ENCODE measurements at places on chromosomes 7 and 10.

GRCh38 chr10:113865901-113866300 is 11.4 kb downstream of the NHLRC2 start:
- no peak for DNase-seq

- DNase-seq, result no peak
These were observed 368.7 kb downstream of the AUTS2 start for GRCh38 chr7:69966766-69967591.

DNA sequence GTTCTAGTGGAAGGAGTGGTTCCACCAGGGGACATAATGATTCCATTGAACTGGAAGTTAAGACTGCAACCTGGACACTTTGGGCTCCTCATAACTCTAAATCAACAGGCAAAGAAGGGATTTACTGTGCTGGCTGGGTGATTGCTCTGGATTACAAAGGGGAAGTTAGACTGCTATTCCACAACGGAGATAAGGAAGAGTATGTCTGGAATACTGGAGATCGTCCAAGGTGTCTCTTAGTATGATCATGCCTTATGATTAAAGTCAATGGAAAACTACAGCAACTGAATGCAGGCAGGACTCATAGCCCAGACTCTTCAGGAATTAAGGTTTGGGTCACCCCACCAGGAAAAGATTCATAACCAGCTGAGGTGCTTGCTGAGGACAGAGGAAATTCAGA is 310.6 kb upstream of the MGMT start:
- DNase-seq, result no peak

DNA sequence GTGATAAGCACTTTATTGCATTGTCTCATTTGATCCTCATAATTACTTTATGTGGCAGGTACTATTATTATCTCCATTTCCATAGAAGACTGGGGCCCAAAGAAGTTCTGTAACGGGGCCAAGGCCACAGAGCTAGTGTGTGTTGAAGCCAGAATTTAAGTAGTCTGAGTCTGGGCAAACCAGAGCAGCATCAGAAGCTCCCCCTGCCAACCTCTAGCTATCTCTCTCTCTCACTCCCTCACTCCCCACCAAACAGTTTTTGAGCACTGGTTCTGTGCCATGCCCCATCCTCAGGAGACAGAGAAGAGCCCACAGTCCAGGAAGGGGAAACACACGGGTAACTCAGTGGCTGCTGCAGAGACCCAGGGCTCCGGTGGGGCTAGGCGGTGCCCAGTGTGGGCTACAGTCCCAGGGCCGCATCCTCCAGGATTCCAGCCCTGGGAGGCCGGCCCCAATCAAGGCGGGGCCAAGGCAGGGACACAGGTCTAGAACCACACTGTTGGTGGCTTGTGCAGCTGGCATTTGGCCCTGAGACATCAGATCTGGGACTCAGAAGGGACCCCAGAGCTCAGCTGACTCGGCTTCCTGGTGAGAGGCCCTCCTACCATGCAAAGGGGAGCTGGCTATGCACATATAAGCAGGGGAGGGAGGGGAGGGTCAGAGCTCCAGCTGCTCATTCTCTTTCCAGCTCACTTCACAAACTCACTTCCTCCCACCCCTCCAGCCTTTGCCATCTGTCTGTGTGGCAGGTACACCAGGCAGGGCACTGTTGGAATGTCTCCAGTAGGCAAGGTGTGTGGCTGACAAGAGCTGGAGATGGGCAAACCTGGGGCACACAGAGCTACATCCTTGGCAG is 34.4 kb downstream of the COL13A1 start:
- no peak for DNase-seq

- no peak for DNase-seq
These were observed 10.7 kb upstream of the IDI2 start for GRCh38 chr10:1036341-1036791.

GRCh38 chr10:64109926-64110495 is 588.8 kb downstream of the REEP3 start:
- no peak for DNase-seq

GRCh38 chr10:130686689-130687300 is 550.6 kb downstream of the GLRX3 start:
- DNase-seq, result no peak

- DNase-seq, result no peak
These were observed 61.5 kb upstream of the RAPGEF5 start for GRCh38 chr7:22418251-22419046.

GRCh38 chr7:69819333-69819705 is 221.0 kb downstream of the AUTS2 start:
- DNase-seq, result no peak

- DNase-seq, result no peak
These were observed 121.8 kb downstream of the SGMS1 start for GRCh38 chr10:50501924-50502452.

DNA sequence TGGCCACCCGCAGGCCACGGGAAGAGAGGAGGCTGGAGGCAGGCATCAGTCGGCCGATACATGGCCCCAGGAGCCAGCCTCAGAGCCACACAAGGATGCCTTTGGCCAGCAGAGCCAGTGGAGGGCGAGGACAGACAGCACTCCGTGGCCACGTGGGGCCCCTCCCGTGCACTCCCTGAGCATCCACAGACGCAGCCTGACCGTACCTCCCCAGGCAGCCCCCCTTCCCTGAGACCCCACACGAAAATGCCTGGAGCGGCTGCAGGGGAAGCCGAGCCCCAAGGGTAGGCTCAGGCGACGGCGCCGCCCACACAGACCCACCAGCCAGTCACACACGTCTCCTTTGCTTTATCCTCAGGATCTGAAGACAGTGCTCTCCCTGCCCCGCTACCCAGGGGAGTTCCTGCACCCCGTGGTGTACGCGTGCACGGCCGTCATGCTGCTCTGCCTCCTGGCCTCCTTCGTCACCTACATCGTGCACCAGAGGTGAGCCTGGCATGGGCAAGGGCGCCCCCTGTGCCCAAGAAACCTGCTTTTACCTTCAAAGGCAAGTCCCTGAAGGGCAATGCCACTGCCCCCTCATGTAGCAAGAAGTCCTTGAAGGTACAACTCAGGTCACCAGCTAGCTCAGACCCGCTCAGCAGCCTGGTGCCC is 9.0 kb downstream of the ADGRA1 start:
- no peak for DNase-seq

GRCh38 chr7:96605045-96605716 is 104.5 kb downstream of the SEM1 start:
- no peak for DNase-seq

- DNase-seq, result no peak
These were observed 68.2 kb upstream of the LRGUK start for GRCh38 chr7:134058980-134059379.

GRCh38 chr7:145212050-145212449 is 376.2 kb upstream of the TPK1 start:
- peak; percentile 6 for DNase-seq

DNA sequence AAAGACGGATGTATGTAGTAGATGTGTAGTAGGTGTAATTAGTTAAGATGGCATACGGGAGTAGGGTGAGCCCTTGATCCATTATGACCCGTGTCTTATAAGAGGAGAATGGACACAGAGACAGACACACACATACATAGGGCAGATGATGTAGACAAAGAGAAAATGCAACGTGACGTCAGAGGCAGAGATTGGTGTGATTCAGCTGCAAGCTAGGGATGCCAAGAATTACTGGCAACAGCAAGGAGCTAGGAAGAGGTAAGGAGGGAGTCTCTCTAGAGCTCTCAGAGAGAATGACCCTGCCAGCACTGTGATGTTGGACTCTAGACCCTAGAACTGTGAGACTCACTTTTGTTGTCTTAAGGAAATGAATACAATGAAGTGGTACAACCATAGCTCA is 247.0 kb upstream of the HABP2 start:
- no peak for DNase-seq

- DNase-seq, result no peak
These were observed 91.3 kb upstream of the RHEB start for GRCh38 chr7:151611041-151611440.

GRCh38 chr10:115772606-115773005 is 500.4 kb downstream of the GFRA1 start:
- no peak for DNase-seq

DNA sequence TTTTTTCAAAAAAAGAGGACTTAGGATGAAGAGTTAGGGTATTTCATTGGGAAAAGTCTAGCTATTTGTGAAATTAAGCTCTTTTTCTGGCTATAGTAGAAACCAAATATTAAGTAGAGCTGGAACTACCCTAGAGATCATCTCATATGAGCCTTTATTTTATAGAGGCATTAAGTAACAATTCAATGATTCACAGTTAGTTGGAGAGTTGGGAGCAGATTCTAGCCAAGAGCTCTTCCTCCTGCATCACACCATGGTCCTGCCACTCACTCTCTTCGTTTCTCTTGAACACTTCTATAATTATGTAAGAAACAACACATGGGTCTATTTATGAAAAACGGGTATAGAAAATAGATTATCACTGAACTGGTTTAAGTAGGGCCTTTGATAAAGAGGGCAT is 76.1 kb upstream of the ANK3 start:
- no peak for DNase-seq

GRCh38 chr10:34444223-34445183 is 370.6 kb downstream of the PARD3 start:
- DNase-seq, result no peak

GRCh38 chr7:131341690-131342089 is 14.0 kb downstream of the MKLN1 start:
- DNase-seq, result no peak

- DNase-seq, result no peak
These were observed 108.8 kb downstream of the ACTR3B start for GRCh38 chr7:152868122-152869040.

GRCh38 chr10:83990126-83990525 is 149.2 kb upstream of the GHITM start:
- no peak for DNase-seq

GRCh38 chr10:48731141-48731540 is 46.5 kb downstream of the WDFY4 start:
- no peak for DNase-seq

DNA sequence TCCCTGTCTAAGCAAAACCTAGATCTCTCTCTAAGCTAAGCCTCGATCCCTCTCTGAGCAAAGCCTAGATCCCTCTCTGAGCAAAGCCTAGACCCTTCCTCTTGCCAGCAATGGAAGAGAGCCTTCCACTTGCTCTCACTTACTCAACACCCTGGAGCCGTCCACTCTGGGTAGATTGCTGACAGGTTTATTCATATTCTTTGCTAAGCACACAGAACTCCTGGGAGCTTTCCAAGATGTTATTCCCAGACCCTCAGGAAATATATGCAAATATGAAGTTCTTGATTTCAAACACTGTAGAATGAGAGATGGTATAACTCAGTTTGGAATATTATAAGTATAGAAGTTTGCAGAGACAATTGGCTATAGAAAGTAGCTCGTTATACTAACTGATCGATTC is 503.8 kb upstream of the CELF2 start:
- no peak for DNase-seq

DNA sequence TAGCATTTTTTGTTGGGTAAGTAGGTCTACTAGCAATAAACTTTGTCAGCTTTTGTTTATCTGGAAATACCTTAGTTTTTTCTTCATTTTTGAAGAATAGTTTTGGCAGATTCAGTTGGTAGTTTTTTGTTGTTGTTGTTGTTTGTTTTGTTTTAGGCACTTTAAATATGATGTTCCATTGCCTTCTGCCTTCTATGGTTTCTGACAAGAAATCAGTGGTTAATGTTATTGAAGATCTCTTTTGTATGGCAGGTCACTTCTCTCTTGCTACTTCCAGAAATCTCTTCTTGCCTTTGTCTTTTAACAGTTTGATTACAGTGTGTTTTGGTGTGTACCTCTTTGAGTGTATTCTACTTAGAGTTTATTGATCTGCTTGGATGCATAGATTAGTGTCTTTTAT is 41.8 kb upstream of the ZNF365 start:
- no peak for DNase-seq
